Spleen (tissue), 13 donors: ENCODE measurements at places on chromosomes 1 and 21. TPM values are rescaled to one million over a fixed set of nuclear protein-coding genes. Genes with fewer than 3 reads are reported as not detected.

The FAAH gene
- 7.3 TPM for total RNA-seq

- peak; percentile 94 for DNase-seq
- peak within 1 kb of the TSS; percentile 71 for H3K4me3 ChIP-seq
- no peaks in the 10 kb centered on the region for H3K36me3 ChIP-seq
- no peaks in the 10 kb centered on the region for H3K27me3 ChIP-seq
- H3K27ac ChIP-seq = peak within 1 kb of the TSS; percentile 71
- peaks cover 59% of the 10 kb centered on the region for H3K4me1 ChIP-seq
These were observed at the start of gene IFNLR1 for GRCh38 chr1:24186993-24187790. IFNLR1 (minus strand) TSS chr1:24187289; CDS start chr1:24187248, 41 bp downstream.

The ADCY10 gene
- 0.20 TPM for total RNA-seq

The IVL gene
- total RNA-seq = not detected

DNA sequence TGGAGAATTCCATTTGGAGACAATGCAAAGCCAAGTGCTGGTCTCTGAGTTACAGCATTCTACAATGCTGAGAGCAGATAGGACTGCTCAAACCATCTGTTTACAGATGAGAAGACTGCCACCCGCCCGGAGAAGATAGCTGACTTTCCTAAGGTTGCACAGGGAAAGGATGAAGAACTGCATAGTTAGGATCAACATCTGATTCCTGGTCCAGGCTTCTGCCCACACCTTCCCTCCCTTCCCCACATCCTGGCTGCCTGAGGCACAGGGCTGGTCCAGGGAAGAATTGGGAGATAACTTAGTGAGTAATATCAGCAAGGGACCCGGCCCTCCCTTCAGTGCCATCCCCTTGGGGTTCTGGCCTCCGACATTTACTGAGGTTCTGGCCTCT, 2.0 kb downstream of the SERINC2 start:
- peaks cover 19% of the 10 kb centered on the region for H3K4me1 ChIP-seq
- H3K27me3 ChIP-seq = peaks cover 60% of the 10 kb centered on the region
- H3K27ac ChIP-seq = no peak overlapping the region
- no peak for DNase-seq

DNA sequence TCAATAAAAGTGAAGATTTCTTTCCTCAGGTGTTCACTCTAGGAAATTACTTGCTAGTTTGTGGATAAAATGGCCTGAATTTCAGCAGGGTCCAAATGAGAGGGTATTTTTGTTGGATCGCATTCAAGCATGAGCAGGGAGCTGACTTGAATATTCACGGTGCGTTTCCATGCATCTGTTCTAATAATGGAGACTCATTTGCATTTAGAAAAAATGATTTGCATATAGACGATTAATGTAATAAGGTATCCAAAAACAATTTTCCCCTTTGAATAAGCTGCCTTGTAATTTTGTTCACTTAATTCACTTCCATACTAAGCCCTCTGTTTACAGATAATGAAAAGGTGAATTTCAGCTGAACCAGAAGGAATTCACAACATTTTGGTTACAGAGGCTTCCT, 130.9 kb upstream of the AJAP1 start:
- H3K27me3 ChIP-seq = no peaks in the 10 kb centered on the region
- H3K36me3 ChIP-seq = no peaks in the 10 kb centered on the region
- DNase-seq = no peak
- H3K27ac ChIP-seq = no peak overlapping the region
- no peaks in the 10 kb centered on the region for H3K4me1 ChIP-seq
- H3K4me3 ChIP-seq = no peak overlapping the region

GRCh38 chr1:160739098-160739511, at the start of gene SLAMF7:
SLAMF7 (plus strand) TSS chr1:160739247; CDS start chr1:160739302, 55 bp downstream.
- no peaks in the 10 kb centered on the region for H3K4me1 ChIP-seq
- H3K27me3 ChIP-seq = no peaks in the 10 kb centered on the region
- no peak within 1 kb of the TSS for H3K27ac ChIP-seq
- no peaks in the 10 kb centered on the region for H3K36me3 ChIP-seq
- H3K4me3 ChIP-seq = peak within 1 kb of the TSS; percentile 36

GRCh38 chr21:34836103-34836932, 167.5 kb downstream of the CLIC6 start:
- no peak overlapping the region for H3K4me3 ChIP-seq
- peaks cover 28% of the 10 kb centered on the region for H3K4me1 ChIP-seq
- H3K27ac ChIP-seq = peak overlapping the region; percentile 83
- DNase-seq = no peak
- no peaks in the 10 kb centered on the region for H3K36me3 ChIP-seq
